ENCODE measurements at places on chromosomes 1 and 21.
A peak's percentile ranks its signal among the peaks of the same experiment; 100 is the strongest.

GRCh38 chr1:89807503-89807902 is 13.3 kb upstream of the LRRC8D start:
- no peak for DNase-seq

- DNase-seq = no peak
Measured at GRCh38 chr1:69693921-69694675, 126.4 kb downstream of the LRRC7 start.

GRCh38 chr1:154581766-154582165 is 14.2 kb downstream of the CHRNB2 start:
- DNase-seq = no peak

DNA sequence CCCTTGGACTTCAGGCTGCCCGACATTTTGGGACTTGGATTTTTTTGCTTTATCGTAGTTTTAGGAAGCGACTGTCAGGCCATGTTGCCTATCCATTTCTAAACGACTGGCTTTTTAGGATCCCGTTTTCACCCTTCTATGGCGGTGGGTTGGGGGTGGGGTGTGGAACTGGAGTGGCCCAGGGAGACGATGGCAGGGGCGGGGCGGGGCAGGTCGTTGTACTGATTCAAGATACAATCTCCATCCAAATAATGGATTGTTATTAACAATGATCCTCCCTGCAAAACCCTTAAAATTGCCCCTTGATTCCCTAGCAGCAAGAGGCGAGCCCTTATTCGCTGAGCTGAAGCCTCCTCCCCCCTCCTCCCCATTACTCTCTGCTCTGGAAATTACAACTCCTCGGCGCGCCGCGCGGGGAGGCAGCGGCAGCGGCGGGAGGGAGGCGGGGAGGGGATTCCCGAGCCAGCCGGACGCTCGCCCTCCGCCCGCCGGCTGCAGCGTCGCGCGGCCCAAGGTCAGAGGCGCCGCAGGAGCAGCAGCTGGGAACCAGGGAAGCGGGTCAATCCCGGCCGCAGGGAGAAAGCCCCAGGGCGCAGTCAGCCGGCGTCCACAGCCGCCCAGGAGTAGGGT is at the start of gene TRIM67:
Gene TRIM67, plus strand, starts transcription at position 392 of the 630 bp plus-strand sequence. CDS start 912 bp downstream, outside the sequence.
- no peak for DNase-seq

DNA sequence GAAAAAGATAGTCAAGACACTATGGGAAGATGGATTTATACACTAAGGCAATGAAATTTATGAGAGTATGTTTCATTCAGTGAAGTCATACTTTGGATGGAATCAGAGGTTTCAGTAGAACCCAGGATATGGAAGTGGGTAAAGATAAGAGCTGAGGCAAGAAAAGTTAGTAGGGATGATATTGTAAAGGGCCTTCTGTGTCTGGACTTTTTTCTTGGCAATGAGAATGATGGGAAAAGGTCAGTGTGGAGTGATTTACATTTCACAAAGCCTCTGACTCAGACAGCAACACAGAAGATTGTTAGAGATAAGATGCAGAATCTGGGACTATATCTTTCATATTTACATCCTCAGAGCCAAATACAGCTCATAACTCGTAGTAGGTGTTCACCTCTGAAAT is 32.1 kb downstream of the SH3BGR start:
- no peak for DNase-seq

- no peak for DNase-seq
Measured at GRCh38 chr1:117389284-117389683, 22.0 kb downstream of the MAN1A2 start.

DNA sequence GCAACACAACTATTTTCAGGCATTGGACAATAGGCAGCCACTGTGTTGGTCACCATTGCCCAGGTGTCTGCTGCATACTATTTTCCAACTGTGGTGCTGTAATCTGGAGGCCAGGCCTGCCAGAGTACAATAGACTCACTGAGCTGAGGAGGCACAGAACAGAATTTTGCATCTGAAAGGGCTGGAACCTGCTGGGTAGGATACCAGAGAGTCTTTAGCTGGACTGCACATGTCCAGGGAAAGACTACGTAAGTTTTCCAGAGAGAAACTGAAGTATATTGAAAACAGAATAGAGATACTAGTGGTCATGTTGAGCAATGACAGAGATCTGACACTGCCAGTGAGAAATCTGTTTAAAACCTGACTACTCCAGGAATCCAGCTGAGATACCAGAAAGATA is 200.8 kb downstream of the RASAL2 start:
- DNase-seq = no peak

DNA sequence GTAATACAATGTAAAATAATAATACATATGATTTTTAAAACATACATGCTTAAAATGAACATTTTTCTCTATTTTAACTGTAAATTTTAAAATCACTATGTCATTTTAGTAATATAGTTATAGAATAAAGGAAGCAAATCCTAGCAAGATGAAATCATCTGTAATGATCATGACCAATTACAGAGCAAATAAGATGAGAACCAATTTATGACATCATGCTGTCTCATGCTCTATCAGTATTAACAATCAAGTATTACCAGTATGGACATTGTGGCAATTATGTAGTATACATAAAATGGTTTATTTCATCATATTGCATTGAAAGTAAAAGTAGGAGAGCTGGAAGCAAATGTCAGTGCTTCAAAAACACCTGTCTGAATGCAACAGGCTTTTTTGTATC is 255.0 kb downstream of the VAV3 start:
- DNase-seq = no peak

GRCh38 chr1:47262787-47263413 is 30.9 kb upstream of the TAL1 start:
- peak; percentile 67 for DNase-seq

- DNase-seq = no peak
Measured at GRCh38 chr1:230101556-230101955, 34.5 kb downstream of the GALNT2 start.

DNA sequence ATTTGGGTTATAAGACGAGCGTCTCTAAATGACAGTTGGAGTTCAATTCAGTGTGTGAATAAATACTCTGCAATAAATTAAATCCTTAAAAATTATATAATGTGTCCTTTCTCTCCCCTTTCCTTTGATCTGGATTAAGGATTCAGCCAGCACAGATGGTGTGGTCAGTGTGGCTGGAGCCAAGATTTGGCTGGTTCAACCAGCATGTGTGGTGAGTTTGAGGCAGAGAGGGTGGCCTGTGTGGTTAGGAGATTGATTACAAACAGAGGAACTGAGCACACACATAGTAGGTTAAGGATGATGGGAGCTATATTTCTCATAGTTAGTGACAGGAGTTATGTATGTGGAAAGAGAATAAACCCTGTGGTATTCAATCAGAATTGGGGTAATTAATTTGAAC is 14.2 kb upstream of the AMIGO1 start:
- DNase-seq = no peak

DNA sequence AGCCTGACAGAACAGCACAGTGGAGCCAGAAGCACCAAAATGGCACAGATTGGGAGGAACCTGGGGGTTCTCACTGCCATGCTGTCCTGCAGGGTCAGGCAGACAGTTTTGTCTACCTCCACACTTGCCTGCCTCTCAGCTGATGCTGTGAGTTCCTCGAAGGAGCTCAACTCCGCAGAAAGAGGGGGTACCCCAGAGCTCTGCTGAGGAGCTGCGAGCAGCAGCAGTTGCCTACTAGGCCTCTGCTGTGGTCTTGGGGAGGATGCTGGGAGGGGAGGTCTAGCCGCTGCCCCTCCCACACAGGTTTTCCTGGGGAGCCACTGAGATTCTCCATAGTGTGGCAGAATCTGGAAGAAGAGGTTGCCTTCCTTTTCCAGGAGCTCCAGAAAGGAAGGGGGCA is 192.5 kb downstream of the FOXD2 start:
- DNase-seq = no peak

GRCh38 chr1:203682473-203683383 is 56.1 kb downstream of the ATP2B4 start:
- DNase-seq = no peak

- DNase-seq = no peak
Measured at GRCh38 chr1:102961549-102961948, 146.8 kb downstream of the COL11A1 start.

DNA sequence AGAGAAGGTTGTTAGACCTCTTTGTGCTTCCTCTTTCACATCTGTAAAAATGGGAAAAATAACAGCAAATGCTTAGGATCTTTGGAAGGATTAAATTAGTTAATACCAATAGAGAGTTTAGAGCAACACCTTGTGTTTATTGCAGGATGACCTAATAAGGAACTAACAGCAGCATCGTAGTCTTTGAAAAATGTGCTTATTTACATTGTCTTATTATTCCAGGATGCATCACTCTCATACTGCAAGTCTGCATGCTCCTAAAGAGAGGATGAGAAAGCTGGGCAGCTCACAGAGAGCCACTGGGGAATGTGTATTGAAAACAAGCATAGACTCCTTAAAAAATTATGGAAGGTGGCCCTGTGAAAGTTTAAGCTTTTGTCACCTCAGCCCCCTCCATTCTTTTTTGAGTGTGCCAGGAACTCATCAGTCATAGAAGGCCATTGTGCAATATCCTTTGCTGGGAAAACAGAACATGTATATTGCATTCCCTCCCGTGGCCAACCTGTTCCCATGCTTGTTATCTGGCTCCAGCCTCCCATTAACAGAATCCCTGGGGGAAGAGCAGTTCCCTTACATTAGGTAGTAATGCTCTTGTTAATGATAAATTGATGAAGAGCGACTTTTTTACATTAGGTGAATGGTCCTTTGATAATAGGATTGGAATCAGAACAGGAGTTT is 180.7 kb downstream of the ZNF326 start:
- DNase-seq = peak; percentile 87

DNA sequence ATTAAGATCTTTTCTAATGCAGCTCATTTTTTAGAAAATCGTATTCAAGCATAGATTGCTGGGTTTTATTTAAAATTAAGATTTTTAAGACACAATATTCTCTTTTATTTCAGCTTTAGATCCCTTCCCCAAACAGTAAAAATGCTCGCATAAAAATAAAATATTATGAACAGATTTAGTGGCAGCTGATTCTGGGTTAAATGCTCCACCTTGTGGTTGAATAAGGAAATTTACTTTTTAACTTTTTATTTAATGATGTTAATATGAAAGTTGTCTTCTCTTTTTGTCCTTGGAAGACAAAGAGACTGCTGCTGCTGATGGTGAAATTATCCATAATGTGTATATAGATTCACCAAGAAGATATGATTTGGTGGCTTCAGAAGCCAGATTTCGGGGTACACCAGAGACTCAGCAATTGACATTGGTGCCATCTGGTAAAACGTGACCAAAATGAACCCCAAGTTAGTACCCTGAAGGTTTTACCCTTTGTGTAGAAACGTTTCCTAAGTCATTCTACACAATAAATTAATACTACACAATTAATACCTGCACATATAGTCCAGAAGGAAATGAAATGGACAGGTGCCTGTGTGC is 128.0 kb downstream of the ADAMTS1 start:
- peak; percentile 34 for DNase-seq

DNA sequence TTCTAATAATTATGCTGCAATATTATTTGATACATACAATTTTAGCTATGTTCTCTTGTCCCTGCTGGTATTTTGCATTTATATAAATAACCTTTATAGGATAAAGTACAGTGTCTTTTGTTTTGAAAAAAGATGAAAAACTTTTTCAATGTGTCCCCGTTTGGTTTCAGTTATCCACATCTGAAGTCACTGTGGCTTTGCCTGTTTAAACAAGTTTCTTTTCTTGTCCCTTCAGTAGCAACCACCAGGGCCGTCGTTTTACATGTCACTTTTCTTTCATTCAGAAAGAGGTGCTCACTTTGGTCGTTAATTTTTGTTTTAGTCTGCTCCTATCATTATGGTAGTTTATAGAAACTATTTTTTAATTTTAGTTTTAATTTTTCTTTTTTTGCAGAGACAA is 41.4 kb downstream of the RABGAP1L start:
- no peak for DNase-seq

- peak; percentile 64 for DNase-seq
Measured at GRCh38 chr1:212858461-212859265, 588 bp downstream of the FLVCR1 start.

DNA sequence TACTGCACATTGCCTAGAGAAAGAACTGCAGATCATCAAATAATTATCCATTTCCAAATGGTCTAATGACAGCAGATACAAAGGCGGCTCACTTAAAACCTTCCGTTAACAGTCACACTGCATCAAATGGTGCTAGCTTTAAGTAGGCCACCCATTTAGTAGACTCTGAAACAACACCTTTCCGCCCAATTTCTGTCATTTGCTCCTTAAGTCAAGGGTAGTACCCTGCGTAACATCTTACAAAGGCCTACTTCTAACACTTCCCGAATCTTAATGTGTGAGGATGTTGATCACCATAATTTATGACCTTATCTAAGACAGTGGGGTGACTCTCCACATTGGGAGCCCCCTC is 692 bp upstream of the RALGPS2 start:
- no peak for DNase-seq

- DNase-seq = peak; percentile 100
Measured at GRCh38 chr1:204294357-204294756, 65.4 kb downstream of the PLEKHA6 start.

- no peak for DNase-seq
Measured at GRCh38 chr21:28212061-28212460, 780.6 kb downstream of the LTN1 start.

GRCh38 chr1:48003741-48004531 is 6.8 kb upstream of the TRABD2B start:
- no peak for DNase-seq

DNA sequence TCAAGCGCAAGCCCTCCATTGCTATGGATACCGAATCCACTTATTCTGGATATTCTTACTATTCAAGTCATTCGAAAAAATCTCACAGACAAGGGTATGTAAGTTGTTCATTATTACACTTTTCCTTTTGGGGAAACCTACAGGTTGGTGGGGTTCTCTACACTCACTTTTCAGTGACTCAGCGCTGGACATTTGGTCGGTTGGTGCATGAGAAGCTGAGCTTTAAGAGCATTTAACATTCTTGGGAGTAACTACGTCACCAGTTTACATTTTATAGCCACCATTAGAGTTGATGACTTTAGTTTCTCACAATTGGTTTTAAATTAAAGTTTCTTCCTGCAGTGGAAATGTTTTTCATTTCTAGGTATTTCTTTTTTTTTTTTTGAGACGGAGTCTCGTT is 9.6 kb downstream of the VANGL1 start:
- DNase-seq = no peak

- no peak for DNase-seq
Measured at GRCh38 chr1:94753171-94753972, 66.8 kb upstream of the SLC44A3 start.

- peak; percentile 60 for DNase-seq
Measured at GRCh38 chr1:41485605-41486004, 1.1 kb upstream of the EDN2 start.

- DNase-seq = peak; percentile 60
Measured at GRCh38 chr1:214454569-214455396, 96.6 kb downstream of the PTPN14 start.

- no peak for DNase-seq
Measured at GRCh38 chr1:94528299-94528698, 13.3 kb downstream of the F3 start.

GRCh38 chr21:39610703-39611102 is 2.0 kb upstream of the B3GALT5 start:
- DNase-seq = no peak

- DNase-seq = peak; percentile 29
Measured at GRCh38 chr1:60989749-60990713, 92.3 kb upstream of the NFIA start.

- peak; percentile 17 for DNase-seq
Measured at GRCh38 chr1:106921186-106921585, 135.3 kb upstream of the PRMT6 start.

GRCh38 chr21:45859041-45859761 is 122.4 kb upstream of the COL6A1 start:
- DNase-seq = no peak

- DNase-seq = peak; percentile 36
Measured at GRCh38 chr1:168271636-168272035, 9.0 kb upstream of the TBX19 start.

GRCh38 chr1:111835514-111835913 is 79.8 kb downstream of the DDX20 start:
- DNase-seq = no peak
